ENCODE measurements at places on chromosomes 12 and 14.

- no peak for DNase-seq
Observed at GRCh38 chr12:98405805-98406366, 109.5 kb upstream of the TMPO start.

- DNase-seq = no peak
Observed at GRCh38 chr12:20656600-20656999, 38.5 kb upstream of the SLCO1C1 start.

DNA sequence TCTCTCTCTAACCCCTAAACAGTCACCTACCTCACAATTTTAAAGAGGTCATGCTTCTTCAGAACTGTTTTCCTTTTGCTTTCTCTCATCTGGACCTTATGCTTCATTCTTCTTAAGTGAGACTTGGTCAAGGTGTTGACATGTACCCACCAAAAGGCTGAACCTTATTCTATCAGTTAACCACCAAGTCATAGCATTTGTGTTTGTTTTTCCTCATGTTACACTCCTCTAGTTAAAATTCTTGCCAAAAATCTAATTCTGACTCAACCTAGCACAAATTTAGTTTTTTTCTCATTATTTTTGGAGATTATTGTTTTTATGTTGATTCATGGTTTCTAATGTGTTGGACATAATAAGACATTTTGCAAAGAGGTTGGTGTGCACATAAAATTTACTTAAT, 578.6 kb downstream of the SLC16A7 start:
- no peak for DNase-seq

DNA sequence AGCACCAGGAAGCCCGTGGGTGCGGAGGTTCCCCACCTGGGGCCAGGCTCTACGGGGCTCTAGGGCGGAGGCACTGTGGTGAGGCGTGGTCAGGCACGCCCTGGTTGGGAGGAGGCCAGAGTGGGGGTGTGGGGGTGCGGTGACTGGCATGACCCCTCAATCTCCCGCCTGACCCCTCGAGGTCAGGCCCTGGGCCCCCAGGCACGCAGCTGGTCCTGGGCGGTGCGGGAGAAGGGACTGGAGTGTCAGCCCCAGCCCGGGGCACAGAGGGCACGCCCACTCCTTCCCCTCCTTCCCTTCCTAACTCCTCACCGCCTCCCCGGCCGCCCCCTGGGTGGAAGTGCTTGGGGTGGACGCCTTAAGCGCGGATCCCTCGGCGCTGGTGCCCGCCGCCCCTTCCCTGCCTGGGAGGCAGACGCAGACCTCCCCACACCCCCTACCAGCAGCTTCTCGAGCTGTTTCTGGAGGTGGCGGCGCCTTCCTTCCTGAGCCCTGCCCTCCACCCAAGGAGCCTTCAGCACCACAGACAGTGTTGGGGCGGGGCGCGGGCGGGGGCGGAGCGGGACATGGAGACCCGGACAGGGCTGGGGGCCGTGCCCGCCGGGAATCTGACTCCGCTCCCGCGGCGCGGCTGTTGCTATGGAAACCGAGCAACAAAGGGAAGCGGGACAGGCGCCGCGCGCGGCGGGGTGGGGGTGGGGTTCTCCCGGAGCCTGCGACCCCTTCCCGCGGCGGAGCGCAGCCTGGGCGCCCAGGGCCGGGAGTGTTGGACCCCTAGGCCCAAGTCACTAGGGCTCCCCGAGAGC, 741 bp upstream of the CRIP2 start:
- DNase-seq = peak; percentile 93

DNA sequence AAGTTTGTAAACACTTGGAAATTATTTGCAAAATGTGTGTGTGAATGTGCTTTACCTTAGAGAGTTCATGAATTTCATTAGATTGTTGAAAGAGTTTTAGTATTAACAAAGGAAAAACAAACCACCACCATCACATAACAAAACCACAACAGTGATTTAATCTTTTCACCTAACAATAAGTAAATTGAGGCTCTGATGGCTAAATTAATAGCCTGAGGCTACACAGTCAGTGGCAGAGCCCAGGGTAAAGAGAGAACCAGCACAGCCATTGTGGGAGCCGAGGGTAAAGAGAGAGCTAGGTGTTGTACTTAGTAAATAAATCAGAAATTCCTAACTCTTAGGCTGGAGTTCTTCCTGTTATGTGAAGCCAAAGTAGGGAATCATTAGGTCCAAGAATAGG, 51.2 kb upstream of the CAPRIN2 start:
- no peak for DNase-seq

DNA sequence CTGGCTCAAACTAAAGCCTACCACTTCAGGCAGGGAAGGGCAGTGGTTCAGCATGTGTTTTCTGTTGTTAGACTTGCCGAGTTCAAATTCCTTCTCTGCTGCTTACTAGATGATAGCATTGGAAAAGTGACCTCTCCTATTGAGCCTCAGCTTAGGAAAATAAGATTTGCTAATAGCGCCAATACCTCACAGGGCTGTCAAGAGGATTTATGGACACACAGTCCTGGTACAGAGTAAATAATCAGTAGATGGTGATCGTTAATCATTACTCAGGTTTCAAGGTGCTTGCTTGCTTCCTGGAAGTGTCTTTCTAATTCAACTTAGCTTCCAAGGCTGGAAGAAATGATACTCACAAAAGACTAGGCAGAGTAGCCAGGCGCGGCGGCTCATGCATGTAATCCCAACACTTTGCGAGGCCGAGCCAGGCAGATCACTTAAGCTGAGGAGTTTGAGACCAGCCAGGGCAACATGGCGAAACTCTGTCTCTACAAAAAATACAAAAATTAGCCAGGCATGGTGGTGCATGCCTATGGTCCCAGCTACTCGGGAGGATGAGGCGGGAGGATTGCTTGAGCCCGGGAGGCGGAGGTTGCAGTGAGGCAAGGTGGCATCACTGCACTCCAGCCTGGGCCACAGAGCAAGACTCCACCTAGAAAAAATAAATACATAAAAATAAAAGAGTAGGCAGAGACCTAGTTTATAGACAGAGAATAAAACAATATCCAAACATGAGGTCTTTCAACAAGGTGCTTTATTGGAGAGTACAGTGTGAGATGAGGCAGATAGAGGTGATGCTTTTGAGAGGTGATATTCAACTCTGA, 6.0 kb downstream of the PLA2G1B start:
- no peak for DNase-seq

- no peak for DNase-seq
Observed at GRCh38 chr12:115926037-115926670, 351.3 kb downstream of the MED13L start.

DNA sequence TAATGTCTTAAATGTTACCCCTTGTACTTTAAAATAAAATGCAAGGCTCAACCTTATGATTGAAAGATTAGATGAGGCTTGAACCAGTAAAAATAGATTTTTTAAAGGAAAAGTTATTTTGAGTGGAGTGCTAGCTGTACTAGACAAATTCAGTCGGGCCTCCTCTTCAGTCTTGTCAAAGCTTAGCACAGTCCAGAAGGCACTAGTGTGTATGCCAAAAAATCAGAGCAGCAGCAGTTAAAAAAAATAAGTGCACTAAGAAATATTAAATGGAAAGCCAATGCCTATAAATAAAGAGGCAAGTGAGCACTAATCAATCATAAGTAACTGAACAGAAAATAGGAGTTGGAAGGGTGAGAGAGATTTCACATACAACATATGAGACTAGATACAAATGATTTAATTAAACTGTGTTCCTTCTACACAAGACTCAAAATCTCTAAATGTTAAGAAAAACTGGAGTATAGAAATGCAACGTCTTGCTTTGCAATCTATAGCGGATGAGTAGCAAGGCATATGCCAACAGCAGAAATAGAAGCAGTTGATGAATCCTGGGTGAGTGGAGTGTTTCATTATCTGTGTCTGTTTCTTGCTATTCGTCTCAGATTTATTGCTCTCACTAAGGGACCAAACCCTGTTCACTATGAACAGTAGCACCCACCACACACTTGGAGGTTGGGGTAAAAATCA, 172.1 kb downstream of the ETNK1 start:
- DNase-seq = no peak

- DNase-seq = no peak
Observed at GRCh38 chr12:103455020-103455763, 40.6 kb downstream of the C12orf42 start.

- DNase-seq = peak; percentile 36
Observed at GRCh38 chr12:27592548-27592947, 68.5 kb downstream of the PPFIBP1 start.

GRCh38 chr12:110844551-110845338, 2.0 kb upstream of the CCDC63 start:
- no peak for DNase-seq

DNA sequence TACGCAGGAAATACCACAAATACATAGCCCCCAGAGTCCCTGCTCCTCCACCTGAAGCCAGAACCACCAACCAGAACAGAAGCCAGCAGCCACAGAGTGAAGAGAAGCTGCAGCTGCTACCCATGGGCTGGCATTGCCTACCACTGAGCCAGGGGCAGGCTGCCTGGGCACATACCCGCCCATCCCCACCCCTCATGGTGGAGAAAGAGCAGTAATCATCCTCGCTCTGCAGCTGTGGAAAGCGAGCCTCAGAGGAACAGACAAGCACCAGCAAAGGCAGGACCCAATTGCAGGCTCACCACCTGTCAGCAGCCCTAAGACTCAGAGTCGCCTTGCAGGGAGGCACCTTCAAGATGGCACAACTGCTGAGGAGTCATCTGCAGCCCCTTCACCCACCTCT, 11.2 kb upstream of the CD9 start:
- no peak for DNase-seq

- DNase-seq = no peak
Observed at GRCh38 chr12:43806737-43807072, 588 bp upstream of the TWF1 start.

DNA sequence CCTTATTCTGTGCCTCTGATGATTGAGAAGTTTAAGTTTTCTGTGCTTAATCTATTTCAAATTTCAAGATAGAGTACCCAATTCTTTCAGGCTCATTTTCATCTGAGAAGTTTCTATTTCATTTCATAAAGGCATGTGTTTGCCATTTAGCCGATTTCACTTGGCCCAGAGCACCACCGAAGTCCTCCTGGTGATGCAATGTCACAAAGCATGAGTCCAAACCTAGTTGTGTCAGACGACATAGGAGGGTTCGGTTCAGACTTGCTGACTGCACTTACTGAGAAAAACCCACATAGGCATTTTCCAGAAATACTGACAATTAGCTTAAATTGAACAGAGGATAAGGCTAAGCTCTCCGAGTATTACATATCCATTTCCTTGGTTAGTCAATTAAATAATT, 152.4 kb upstream of the FAR2 start:
- DNase-seq = peak; percentile 30

- DNase-seq = no peak
Observed at GRCh38 chr14:99871771-99872170, 78.6 kb downstream of the EML1 start.

GRCh38 chr12:11752403-11753149, 103.1 kb downstream of the ETV6 start:
- no peak for DNase-seq

- no peak for DNase-seq
Observed at GRCh38 chr14:79248126-79248525, 963.2 kb downstream of the DIO2 start.

- peak; percentile 1 for DNase-seq
Observed at GRCh38 chr12:2575245-2575644, 219.5 kb upstream of the FKBP4 start.

- no peak for DNase-seq
Observed at GRCh38 chr14:102498678-102499265, 10.8 kb downstream of the ANKRD9 start.

DNA sequence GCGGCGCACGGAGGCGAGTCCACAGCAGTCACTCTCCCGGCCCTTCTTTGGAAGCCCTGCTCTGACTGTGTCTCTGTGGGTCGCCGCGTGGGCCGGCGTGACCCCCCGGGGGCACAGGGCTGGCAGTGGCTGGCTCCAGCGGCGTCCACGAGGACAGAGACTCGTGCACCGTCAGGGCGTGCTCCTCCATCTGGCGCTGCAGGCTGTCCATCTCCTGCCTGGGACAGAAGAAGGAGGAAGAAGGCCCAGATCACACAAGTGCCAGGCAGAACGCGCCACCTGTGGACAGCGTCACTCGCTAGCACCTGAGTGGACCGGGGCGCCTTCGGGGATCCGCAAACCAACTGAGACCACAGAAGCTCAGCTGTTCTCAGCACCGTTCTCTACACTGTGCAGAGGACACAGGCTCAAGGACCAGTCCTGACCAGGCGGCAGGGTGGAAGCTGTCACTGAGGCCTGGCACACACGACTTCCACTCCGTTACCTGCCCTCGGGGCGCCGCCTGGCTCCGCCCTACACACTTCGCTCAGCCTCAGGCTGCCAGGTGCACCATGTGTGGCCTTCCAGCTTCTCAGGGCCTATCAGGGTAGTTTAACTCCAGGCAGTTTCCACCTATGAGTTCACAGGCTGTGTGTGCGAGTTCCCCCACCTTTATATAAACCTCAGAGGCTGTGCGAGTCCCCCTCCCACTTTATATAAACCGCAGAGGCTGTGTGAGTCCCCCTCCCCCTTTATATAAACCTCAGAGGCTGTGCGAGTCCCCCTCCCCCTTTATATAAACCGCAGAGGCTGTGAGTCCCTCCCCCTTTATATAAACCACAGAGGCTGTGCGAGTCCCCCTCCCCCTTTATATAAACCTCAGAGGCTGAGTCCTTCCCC, 11.7 kb upstream of the ANKLE2 start:
- DNase-seq = no peak

DNA sequence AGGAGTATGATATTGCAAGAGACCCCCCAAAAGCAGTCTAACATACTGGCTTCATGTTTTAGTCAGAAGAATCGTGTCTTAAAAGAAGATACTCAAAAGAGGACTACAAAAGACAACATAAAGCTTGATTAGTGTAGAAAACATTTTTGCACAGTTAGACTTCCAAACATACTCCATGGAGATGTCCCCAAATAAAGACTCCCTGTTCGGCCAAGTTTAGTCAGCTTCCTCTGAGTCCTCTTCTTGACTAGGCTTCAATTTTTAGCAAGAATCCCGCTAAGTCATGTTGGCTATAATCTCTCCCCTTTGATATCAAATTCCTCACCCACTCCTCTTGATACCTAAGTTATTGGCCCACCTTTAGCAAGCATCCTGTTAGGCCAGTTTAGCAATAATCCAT, 298.0 kb downstream of the RMST start:
- no peak for DNase-seq

DNA sequence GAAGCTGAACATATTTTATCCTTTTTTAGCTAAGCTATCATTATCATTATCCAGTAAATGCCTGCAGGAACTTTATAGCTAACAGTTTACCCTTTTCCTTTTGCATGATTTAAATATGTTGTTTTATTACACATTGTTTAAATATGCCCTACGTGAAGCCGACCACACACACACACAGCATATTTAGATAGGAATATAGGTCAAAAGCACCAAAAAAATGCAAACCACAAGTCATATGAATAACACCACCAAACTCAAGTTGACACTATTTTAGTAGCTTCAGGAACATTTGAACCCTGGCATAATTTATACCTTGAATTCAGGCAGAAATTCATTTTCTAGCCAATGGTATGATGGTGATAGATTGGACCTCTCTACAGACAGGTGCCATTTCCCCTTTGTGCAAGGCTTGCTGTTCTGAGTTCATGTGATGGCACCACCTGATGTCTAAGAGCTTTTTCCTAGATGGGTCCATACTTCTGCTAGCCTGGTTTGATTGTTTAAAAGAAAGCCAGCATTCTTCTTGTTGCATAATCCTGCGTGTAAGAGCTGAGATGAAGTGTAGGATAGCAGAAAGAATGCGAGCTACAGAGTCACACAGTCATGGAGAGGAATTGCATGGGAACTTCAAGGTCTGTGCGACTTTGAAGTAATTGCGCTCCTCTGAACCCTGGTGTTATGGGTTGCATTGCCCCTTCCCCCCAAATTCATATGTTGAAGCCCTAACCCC, 454.8 kb upstream of the SOX5 start:
- DNase-seq = no peak

Measured in tibial artery (tissue), 4 donors.